ENCODE measurements at places on chromosomes 3 and 15.

DNA sequence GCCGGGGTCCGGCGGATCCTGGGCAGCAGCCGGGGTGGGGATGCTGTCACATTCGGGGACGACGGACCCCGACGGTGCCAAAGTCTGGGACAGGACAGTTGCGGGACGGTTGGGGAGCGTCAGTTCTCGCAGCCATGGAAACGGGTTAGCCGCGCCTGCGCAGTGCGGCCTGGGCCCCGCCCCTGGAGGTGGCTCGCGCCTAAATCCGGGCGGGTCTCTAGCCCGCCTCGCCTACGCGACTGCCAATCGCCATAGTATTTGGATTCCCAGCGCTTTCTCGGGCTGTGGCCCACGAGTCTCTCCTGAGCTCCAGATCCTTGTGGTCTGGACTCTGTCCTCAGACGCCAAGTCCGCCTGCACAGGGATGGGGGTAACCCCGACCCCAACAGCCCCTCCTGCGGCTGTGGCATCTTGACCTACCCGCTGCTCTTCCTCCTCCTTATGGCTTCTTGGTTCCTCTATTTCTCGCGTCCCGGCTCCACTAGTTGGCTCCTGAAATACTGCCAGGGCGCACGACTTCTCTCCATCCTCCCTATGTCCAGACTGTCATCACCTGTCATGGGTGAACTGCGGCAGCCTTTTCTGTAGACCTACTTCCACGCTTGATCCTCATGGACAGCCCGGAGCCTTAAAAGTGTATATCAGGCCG lies at the start of gene ZMYND10:
Gene ZMYND10 (minus strand): TSS at position 147 of the 649 bp plus-strand sequence. CDS start 153 bp downstream, outside the sequence.
- DNase-seq, result peak; percentile 80

DNA sequence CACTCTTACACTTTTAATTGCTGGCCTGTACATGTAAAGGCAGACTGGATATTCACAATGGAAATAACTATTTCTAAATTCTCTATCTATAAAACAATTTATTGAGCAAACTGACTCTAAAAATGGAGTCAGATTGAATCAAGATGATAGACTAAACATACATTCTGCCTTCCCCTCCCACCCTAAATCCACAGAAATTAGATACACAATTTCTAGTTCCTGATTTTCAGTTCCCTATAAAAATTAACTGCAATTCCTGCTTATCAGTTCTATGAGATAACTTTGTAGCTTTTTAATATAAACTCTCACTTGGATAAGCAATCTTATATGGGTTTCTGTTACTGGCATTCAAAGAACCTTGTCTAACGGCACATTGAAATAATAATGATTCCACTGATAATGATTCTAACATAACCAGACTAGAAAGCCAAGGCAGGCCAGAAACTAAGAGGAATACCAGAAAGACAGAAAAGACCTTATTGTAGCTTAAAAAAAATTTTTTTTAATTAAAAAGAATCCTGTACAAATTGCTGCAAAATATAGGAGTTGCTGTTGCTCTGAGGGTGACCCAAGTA lies 33.1 kb downstream of the TBC1D5 start:
- no peak for DNase-seq

GRCh38 chr3:59605318-59605717 lies 555.5 kb upstream of the CFAP20DC start:
- no peak for DNase-seq

- DNase-seq, result no peak
Measured at GRCh38 chr3:32620611-32621310, 50.1 kb upstream of the DYNC1LI1 start.

GRCh38 chr3:2452249-2452648 lies 353.6 kb downstream of the CNTN4 start:
- DNase-seq, result no peak

DNA sequence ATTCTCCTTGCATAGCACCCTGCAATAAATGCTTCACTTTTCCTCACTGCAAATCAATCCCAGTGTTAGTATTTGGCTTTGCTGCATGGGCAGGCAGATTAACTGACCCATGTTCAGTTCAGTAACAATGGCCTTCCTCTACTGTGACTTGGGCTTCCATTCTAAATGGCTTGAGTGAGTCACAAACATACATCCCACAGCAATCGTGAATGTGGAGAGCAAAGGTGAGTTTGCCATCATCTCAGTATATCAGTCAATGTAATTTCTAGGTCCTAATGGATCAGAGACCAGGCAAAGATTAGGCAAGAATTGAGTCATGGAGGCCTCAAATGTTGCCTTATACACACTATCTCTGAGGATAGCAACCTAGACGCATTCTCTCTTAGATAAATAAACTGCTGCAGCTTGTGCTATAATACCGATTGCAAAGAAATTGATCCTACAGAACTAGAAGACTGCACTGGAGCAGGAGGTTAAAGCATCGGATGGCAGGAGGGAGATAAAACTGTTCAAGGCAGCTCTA lies 8.3 kb upstream of the ATP8B4 start:
- DNase-seq, result no peak

DNA sequence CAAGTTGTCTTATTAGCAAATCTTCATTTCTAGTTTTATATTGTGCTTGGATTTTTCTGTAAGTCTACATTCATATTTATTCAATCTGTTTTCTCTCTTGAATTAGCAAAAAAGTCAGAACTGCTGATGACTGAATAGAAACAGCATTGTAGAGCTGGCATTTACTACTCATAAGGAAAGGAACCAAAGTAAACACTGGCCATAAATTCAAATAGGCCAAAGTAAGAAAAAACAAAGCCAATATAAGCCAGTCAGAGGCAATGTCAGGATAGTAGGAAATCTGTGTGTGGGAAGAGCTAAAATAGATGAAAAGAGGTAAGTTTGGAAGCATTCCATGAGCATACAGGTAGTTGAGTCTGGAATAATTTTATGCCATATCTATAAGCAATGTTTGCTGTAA lies 307.2 kb upstream of the SLITRK3 start:
- DNase-seq, result no peak

- no peak for DNase-seq
Measured at GRCh38 chr15:89774492-89774891, 1.6 kb upstream of the MESP2 start.

DNA sequence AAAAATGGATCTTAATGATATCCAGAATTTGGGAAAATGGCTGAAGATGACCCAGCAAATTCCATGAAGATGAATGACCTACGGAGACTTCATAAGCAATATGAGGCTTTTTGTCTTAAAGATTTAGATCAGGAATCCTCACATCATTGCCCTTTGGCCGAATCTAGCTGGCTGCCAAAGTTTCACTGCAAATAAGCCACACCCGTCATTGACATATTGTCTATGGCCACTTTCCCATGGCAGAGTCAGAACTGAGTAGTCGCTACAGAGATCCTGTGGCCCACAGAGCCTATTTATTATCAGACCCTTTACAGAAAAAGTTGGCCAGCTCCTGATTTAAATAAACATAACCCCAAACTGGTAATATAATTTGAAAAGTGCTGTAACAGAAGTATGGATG lies 307.4 kb upstream of the RARB start:
- DNase-seq, result no peak

GRCh38 chr3:110069761-110070160 lies 732.4 kb upstream of the DPPA4 start:
- DNase-seq, result no peak

- no peak for DNase-seq
Measured at GRCh38 chr3:119769394-119770149, 12.3 kb upstream of the NR1I2 start.

DNA sequence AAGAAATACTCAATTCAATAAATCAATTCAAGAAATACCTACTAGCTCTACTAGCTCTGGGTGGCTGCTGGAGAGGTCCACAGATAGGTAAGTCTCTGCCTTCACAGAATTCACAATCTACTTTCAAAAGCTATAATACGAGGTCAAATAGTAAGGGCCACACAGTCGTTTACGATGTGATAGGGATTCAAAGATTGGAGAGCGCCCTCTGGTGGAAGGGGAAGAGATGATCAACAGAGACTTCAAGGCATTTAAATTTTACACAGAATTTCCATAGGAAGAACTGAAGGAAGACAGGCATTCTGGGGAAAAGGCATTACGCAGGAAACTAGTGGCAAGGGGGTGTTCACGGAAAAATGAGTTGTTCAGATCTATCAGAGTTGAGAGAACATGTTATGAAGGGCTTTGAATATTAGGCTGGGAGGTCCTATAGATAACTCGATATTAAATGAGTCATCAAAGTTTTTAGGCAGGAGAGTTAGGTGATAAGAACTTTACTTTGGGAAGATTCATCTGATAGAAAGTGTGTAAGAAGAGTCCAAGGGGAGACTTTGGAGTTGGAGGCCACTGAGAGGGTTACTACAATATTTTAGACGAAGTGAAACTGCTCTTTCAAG lies 128.8 kb downstream of the FRMD5 start:
- DNase-seq, result peak; percentile 62

- DNase-seq, result peak; percentile 15
Measured at GRCh38 chr3:111072031-111072921, 660 bp downstream of the NECTIN3 start.

DNA sequence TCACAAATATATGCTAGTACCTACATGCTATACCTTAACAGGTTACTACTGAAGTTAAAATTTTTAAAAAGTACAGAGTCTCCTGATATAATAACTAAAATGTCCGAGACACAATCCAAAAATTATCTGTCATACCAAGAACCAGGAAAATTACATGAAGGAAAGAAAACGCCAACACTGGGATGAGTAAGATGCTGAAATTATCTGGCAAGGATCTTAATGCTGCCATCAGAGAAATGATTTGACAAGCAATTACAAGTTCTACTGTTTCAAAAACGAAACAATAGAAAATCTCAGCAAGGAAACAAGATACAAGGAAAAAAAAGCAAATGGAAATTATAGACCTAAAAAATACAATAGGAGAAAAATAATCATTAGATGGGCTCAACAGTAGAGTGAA lies 92.5 kb downstream of the UBE3A start:
- DNase-seq, result no peak

DNA sequence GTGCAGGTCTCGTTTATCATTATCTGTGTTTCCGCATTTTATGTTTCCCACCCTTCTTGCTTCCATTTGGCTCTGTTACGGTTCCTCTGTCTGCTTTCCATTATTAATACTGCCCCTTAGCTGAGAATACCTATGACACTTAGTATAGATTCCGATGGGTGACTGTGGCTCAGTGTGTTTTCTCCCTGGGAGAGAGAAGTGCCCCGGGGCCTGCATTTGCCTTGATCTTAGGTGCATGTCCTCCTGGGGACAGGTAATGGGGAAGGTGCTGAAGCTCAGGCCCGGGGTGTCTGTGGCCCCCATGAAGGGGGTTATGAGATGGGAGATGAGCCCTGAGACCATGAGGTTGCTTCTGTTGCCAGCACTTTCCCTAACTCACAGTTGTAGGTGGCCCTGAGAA lies 43.4 kb upstream of the PCSK6 start:
- no peak for DNase-seq

DNA sequence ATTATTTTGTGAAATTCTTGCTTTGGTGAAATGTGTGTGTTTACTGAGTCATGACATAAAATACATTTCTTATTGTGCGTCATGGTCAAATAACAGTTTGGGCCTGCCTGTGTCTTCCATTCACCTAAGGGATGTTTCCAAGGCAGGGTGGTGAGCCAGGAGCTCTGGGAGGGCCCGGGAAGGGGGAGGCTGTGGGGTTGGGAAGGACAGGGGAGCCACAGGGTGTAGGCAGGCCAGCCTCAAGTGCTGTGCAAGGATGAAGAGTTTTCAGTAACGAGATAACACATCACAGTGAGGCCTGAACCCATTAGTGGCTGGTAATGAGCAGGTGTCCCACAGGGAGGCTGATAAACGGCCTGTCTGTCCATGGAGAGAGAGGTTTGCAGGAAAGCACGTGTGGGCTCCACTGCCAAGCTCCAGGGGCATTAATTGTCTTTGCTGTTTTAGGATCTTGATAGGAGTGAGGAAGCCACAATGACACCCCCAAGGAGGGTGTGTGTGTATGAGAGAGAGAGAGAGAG lies 35.6 kb upstream of the SEC13 start:
- DNase-seq, result no peak

DNA sequence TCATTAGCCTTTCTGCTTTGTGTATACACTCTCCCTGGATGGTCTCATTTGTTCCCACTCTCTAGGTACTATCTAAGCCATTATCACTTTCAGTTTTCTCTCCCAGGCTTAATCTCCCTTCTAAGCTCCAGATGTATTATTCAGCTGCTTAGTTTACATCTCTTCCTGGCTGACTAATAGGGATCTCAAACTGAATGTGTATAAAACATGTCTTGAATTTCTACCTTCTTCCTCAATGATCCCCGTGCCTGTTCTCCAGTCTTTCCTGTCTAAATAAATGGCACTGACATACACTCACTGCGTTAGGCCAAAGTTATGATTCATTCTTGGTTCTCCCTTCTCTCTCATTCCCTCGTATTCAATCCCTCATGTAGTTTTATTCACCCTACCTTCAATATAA lies 127.3 kb downstream of the NR2F2 start:
- DNase-seq, result no peak

GRCh38 chr3:59480486-59480995 lies 430.7 kb upstream of the CFAP20DC start:
- DNase-seq, result no peak

DNA sequence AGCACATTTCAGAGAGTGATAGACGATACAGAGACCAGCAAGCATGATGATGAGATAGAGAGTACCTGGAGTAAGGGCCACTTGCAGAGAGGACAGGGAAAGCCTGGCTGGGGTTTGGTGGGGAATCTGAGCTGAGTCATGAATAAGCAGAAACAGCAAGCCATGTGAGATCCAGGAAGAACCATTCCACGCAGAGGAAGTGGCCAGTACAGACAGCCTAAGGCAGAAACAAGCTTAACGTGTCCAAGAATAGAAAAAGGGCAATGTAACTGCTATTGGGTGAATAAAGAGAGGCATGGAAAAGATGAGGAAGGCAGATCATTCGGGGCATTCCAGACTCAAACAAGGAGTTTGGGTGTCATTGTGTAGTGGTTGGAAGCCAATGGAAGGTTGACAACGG lies 816.3 kb upstream of the CFAP20DC start:
- no peak for DNase-seq

DNA sequence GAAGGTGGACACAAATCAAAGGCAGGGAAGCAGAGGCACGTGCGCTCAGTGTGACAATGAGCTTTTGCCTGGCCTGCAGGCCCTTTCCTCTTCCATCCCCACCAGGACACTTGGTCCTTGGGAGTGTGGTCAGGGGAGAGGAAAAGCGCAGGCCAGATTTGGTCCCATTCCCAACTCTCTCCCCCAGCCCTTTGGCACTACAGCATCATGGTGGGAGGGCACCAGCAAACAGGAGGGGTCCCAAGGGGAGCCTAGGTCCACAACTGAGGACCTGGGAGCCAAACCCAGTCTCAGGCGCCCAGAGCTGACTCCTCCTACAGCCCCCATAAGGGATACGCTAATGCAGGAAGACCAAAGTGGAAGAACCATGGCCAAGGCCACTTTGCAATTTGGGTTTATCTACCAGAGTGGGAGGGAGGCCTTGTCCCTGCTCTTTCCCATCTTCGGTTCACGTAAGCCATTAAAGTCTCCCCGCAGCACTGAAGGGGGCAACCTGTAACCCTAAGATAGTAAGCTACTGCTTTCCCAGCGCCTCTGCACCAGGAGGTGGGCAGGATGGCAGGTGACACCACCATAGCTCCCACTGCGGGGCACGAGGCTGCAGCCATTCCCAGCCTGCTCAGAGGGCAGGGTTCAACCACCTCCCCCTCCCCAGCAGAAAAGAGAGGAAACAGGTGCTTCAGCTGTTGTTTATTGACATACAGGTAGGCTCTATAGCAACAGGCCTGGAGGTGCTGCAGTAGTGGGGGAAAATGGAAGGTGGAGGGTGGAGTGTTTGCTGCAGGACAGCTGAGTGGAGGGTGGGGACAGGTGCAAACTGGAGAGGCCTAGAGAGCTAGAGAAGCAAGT lies 993 bp upstream of the GRAMD2A start:
- DNase-seq, result no peak

GRCh38 chr3:17411157-17411877 lies 331.1 kb downstream of the TBC1D5 start:
- DNase-seq, result no peak
